ENCODE measurements at places on chromosomes 11 and 22.

DNA sequence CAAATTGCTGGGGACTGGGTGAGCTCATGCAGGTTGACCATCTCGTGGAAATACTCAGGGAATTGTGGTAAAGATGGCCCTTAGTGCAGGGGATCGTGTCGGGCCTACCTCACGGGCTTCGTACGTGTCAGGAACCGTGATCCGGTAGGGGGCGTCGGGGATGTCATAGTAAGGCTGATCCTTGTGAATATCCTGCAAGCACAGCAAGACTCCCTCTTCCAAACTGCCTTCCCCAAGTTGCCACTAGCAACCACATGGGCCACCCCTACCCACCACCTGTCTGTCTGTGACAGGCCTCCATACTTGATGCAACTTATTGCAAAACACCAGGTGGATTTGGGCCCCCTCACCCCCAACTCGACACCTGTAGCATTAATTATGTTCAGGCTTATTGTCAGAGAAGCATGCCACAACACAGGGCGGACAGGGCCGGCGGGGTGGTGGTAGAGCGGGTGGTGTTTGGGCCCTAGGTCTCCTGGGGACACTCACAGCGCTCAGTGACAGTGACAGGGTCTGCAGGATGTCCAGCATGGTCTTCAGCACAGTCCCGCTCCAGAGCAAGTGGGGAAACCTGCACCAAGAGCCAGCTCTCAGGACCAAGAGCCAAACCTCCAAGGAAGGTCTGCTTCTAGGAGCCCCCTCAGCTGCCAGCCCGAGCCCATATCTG lies 22.6 kb upstream of the SERPIND1 start:
- DNase-seq: no peak

GRCh38 chr11:96282625-96283220 lies 60.3 kb downstream of the MAML2 start:
- DNase-seq: no peak

DNA sequence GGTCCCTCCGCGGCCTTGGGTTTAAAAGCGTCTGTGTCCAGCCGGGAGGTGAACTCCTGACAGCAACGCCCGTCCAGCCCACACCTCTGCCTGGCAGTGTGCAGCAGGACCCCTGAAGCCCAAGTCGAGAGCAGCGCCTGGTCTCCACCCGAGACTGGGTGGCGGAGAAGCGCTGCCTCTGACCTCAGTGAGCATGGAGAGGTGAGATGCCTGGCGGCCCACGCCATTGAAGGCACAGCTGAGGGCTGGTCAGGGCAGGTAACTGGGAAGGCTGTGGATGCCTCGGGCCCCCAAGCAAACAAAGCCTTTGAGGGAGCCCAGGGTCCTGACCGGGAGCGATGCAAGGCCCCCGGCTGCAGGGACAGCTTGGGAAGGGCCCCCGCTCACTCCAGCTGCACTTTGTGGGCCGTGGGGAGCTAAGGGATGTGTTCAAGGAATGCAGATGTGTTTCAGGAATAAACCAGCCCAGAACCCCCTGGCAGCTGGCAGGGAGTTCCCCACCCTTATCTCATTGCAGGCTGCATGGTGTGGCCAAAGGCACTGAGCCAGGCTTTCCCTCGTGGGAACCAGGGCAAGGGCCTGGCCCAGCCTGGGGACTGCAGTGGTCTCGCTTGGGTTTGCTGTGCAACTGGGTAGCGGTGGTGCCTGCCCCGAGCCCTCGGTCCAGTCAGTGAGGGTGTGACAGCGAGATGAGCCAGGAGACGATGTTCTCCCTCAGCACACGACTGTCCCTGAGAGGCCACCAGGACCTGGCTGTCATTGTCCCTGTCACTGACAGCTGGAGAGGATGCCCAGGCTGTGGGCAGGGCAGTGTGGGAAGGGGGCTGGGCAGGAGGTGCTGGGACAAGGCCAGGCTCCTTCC lies 92.5 kb downstream of the WNT7B start:
- no peak for DNase-seq

DNA sequence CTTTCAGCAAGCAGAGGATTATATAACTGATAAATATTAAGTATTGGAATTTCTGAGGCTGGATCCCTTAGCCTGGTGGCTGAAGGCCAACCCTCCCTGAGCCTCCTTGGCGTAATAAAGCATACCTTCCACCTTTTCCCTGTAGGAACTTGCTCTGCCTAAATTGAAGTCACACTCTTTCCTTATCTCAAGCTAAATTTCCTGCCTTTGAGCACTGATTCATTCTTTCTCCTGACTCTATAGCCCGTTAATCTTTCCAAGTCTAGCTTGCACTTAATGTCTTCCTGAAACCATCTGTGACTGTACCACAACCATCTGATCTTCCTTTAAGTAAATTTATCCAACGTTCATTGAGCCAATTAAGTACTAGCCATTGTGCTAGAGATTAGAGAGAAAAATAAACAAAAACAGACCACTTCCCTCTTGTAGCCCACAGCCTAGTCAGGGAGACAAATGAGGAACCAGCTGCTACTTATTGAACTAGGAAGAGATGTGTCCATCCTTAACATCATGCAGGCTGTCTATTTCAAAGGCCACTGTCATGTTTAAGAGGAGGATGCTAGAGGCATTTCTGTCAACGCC lies 62.9 kb downstream of the GRK3 start:
- DNase-seq: no peak

DNA sequence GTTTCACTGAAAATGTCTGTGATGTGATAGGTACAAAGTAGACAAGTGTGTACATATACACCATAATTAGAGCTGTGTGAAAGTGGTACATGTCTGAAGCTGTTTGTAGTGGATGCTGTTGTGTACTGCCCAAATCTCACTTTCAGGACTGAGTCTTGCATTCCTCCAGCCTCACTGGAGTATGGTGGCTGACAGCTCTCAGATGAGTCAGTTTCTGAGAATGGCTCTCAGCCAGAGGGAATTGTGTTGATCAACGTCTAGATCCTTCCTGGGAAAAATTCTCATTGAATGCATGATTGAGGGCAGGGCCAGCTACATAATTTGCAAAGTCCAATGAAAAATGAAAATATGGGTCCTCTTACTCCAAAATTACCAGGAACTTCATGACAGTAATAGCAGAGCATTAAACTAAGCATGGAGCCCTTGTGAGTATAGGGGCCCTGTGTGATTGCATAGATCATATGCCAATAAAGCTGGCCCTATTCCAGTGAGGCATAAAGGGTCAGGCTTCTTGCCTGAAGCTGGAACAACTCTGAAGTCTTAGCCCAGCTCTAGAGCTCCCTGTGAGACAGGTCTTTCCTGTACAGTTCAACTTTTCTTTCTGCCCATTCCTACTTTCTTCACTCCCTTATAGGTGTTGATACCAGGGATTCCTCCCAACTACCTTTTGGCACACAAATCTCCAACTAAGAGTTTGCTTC lies 10.8 kb upstream of the CYP2R1 start:
- DNase-seq: no peak

DNA sequence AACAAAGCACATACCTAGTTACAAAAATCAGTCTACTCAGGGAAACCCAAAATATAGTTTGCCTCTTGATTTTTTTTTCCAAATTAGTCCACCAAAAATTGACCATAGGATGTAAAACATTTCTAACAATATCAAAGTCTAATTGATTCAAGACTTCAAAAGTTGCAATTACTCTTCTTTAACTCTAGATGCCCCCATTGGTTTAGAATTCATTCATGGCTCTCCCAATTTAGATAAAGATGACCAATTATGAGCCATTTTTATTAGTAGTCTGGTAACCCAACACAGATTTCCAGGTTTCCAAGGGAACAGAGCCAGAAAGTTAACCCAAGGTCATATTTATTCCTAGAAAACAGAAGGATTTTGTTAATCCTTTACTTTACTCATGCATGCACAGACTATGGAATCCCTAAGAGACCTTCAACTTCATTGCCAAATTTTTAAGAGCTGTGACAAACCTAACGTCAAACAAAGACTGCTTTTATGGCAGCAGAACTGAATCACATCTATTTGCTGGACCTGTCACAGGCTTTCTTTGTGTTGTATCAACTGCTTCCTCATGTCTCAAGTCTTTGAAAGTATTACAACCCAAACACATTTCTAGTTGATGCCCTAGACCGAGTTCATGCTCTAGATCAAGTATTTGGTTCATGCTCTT lies 55.3 kb downstream of the C22orf42 start:
- DNase-seq: no peak

- DNase-seq: peak; percentile 40
Measured at GRCh38 chr11:66970807-66971442, 4.2 kb upstream of the C11orf86 start.

DNA sequence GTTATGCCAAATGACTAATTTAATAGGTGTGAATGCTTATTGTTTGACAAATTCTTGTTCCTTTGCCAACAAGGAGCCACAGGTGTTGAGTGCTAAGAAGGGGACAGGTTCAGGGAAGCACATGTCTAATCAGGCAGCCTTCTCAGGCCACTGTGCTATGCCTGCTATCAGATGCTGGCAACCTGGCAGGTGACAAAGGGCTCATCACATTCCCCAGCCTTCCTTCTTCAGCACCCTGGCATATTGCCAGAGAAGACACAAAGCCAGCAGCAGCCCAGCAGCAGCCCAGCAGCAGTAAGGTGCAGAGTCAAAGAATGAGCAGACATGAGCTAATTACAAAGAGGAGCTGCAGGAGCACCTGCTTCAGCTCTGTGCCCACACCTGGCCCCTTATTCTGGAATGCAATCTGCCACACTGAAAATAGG lies 68.2 kb downstream of the GUCY1A2 start:
- no peak for DNase-seq

GRCh38 chr11:68855205-68855981 lies 13.7 kb upstream of the CPT1A start:
- no peak for DNase-seq

GRCh38 chr11:111910676-111911562 lies 651 bp downstream of the CRYAB start:
- no peak for DNase-seq

DNA sequence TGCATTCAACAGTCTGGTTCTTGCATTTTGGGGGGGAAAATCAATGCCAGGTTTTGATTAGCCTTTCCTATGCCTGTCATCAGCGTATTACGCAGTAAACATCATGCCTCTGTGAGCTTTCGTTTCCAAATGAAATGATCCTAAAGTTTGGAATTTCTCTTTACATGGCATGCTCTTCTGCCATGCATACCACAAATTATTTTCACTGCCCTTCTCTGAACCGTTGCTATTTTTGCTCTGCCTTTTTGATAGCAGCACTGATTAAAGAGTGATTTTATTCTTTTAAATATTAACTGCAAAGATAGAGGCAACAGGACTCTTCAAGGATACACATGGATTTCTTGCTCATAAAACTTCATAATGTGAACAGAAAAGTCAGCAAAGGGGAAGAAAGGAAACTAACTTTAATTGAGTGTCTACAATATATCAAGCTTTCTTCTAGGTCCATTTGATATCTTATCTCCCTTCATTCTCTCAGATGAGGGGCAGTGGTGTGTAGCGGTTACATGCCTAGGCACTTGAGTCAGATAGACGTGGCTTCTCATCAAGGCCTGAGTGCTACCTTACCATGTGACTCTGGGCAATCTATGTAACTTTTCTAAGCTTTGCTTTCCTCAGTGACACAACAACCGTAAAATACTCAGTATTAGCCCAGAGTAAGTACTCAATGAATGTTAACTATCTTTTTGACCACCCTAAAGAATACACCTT lies 25.0 kb upstream of the FZD4 start:
- DNase-seq: no peak

DNA sequence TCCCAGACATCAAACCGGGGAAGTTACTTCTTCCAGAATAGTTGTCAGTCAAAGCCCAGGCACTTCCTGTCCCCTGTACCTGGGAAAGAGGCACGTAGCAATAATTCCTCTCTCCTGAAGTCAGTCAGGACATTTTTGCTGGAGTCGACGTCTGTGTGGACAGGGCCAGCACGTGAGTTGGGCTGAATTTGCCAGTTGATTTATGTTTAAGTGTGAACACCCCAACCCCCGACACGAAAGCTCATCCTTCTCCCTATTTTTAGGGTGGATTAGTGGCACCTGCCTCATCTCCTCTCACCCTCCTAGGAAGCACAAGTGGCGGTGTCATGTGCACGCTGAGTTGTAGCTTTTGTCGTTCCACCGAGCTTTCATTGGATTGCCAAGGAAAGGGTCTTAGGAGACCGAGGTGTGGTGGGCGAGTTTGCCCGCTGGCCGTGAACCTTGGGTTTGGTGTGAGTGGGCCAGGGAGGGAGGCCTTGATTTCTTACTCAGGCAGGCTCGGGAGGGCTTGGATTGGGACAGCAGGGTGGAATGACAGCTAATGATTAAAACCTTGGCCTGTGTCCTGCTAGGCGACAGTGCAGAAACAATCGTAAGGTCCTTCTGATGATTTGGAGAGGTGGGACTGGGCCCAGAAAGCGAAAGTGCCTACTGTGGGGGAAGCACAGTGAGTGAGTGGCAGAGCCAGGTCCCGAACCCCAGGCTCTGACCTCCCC lies 87.0 kb upstream of the CRYBB3 start:
- no peak for DNase-seq

DNA sequence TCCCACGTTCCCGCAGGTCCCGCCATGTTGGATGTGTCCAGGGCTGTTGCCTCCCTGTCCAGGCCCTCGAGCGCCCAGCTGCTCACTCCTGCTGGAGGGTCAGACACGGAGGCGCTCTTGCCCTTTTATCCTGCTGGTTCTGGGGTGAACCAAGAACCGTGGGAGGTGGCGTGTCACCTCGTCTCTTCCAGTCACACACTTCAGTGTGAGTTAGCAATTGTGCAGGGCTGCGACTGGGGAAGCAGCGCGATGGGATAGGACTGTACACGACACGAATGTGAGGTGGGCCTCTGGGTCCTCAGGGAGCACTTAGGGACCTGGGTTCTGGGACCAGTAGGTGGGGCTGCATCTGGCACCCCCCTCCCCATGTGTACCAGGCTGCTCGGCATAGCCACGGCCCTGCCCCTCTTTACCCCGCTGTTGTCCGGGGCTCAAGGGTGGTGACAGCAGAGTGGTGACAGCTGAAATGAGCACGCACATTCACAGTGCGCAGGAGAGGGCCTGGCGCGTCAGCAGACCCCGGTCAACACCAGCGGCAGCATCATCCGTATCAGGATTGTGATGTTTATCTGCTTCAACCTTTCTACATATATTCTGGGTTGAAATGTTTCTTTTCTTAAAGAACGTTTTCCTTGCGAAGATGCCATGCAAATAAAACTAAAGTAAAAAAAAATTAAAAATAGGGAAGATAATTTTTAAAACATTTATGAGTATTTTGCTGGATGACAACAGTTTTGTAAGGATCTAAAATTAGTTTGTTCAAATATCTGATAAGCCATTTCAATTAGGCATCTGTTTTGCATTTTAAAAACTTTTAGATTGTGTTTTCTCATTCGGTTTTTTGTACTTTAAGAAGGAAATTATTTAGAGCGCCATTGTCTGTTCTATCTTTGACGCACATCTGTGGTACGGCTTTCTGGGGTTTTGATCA lies 210.7 kb downstream of the TBC1D22A start:
- no peak for DNase-seq

- DNase-seq: no peak
Measured at GRCh38 chr11:71948314-71949027, 19.6 kb downstream of the RNF121 start.

DNA sequence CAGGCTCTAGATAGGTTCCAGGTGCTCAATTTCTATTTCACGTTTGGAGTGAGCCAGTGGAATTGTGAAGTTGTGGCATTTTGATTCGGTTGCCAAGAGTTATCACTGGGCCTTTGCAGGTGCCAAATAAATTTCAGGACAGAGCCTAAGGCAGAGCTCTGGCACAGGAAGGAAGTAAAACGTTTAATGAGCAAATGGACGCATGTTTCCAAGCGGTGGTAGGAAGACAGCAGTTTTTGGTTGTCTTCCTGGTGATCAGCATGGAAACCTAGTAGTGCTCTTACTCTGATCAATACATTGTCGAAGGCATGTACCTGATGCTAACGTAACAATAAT lies 452 bp downstream of the BIRC3 start:
- no peak for DNase-seq

- DNase-seq: no peak
Measured at GRCh38 chr11:115625502-115625901, 121.3 kb upstream of the CADM1 start.

- no peak for DNase-seq
Measured at GRCh38 chr22:23126165-23127054, 15.4 kb downstream of the RSPH14 start.
